ENCODE measurements at places on chromosomes 1 and 21.

GRCh38 chr1:212944229-212944901 lies 6.0 kb upstream of the VASH2 start:
- no peak for DNase-seq

DNA sequence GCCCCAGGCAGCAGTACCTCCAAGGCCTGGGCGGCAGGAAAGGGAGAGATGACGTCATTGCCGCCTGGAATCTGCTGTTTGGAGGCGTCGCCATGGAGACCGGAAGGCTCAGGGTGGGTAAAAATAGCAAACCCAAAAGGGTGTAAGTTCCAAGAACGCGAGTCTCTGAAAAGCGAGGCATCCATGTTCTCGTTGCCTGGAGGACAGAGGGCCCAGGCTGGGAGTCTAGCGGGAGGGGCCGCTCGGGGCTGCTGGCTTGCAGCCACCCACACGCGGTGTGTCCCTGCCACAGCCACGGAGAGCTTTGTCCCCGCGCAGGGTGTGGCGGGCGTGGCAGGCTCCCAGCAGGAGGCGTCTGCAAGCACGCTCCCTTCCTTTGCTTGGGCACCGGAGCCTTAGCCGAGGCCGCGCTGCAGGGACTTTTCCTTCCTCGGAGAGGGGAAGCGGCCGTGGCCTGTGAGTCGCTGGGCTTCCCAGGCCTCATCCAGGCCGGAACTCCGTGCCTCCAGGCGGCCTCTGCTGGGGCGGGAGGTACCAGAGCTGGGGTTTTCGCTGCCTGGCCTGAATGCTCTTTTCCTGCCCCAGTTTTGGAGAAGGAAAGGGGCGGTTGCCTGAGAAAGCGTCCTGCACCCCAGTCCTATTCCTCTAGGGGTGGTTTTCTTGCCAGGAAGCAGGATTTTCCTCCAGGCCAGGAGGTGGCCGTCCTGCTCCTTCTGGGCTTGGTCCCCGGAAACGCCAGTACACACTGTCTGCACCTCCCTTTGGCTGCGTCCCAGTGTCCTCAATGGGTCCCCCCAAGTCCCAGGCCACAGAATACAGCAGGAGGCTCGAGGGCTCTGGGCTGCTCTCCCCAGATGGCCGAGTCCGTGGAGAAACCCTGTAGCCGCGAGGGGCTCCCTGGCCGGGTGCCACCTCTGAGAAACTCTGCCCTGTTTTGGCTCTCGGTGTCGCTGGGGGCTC lies 15.3 kb upstream of the SKI start:
- DNase-seq = peak; percentile 86

DNA sequence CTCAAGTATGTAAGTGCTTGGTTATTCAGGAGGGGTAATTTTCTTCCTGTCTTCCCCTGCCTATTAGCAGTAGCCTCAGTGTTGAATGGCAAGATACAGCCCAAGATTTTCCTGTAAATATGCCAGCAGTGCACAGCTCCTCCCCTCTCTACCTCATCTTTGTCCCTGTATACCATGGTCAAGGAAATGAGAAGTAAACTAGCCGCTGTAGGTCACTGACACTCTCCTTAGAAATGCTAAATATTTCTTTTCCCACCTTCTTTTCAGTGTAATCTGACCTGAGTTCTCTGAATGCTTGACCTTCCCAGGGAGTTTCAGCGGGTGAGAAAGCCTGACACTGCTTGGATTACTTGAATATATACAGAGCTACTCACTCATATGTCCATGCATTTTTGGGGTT lies 84.1 kb upstream of the ZNF326 start:
- peak; percentile 64 for DNase-seq

- DNase-seq = peak; percentile 99
Observed at GRCh38 chr1:94325377-94326302, 88.3 kb upstream of the ARHGAP29 start.

- no peak for DNase-seq
Observed at GRCh38 chr1:204390751-204391466, 20.7 kb downstream of the PPP1R15B start.

GRCh38 chr1:235617808-235618207 lies 31.8 kb downstream of the GNG4 start:
- DNase-seq = peak; percentile 41

DNA sequence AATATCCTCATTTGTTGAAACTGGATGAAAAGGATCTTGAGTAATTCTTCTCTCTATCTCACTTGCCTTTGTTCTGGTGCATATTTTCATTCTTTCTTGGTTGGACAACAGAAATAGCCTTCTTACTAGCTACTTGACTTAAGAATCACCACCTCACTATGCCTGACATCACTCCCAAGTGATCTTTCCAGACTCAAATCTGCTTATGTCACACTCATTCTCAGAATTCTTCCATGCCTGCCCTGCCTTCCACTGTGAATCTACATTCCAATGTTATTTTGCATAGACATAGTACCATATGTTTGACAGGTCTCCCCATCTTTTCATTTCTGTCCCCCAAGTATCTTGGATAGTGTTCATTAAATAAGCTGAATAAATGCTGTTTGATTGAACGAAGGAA lies 78.5 kb upstream of the DPYD start:
- DNase-seq = peak; percentile 97

DNA sequence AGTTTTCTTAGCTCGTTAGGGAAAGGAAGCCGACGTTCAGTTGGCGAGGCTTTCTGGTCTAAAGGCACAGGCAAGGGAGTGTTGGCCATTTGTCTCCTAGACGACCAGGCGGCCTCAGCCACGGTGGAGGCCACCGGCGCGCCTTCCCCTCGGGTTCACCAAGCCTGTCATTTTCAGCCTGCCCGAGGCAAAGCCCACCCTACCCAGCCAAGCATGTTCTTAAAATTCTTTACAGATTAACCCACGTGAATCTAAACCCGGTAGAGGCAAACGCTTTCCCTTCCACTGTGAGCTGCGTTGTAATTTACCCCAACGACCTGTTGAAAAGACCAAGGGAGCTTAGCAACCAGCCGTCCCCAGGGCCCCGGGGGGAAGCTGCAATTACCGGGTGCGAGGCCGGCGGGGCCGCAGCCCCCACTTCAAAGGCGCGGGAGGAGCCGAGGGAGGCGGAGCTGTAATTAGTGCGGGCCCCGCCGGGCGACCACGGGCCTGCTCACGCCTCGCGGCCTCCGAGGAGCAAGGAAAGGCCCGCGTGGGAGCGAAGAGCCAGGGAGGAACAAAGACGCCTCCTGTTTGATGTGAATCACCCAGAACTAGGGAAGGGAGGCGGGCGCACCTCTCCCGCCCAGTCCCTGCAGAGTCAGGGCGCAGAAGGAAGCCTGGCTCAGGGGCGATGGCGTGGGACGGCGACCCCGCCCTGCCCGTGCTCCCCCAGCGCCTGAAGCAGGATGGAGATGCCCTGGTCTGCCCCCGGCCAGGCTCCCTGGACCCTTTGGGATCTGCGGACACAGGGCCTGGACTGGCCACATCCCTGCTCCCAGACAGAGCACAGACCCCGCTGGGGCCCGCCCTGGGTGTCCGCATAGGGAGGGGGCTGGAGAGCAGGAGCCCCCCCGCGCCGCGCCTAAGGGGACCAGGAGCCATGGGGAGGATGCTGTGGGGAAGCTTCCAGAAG lies 12.1 kb upstream of the TSPEAR start:
- no peak for DNase-seq

GRCh38 chr1:183363972-183364371 lies 54.2 kb downstream of the NMNAT2 start:
- no peak for DNase-seq

- DNase-seq = no peak
Observed at GRCh38 chr1:227950735-227951346, 3.1 kb upstream of the WNT9A start.

DNA sequence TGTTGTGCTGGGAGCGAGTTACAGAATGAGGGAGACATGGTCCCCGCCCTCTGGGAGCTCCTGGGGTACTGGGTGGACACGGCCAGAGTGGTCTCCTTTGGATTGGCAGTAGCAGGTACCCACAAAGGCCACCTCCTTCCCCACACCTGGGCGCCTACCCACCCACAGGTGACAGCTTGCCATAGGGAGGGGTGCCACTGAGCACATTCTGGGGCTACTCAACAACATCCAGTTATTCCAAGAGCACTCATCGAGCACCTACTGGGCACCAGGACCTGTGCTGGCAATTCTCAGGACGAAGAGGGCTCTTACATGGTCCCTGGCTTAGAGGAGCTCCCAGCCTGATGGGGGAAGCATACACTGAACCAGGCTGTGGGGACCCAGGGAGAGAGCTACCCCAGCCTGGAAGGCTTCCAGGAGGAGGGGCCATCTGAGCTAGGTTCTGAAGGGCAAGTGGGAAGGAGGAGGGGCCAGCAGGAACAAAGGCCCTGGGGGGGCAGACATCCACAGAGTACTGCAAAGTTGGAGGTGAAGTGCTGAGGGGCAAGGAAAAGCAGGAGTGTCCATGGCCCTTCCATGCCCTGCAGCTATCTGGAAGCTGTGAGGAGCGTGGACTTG lies 22.0 kb downstream of the MRPL37 start:
- DNase-seq = no peak

DNA sequence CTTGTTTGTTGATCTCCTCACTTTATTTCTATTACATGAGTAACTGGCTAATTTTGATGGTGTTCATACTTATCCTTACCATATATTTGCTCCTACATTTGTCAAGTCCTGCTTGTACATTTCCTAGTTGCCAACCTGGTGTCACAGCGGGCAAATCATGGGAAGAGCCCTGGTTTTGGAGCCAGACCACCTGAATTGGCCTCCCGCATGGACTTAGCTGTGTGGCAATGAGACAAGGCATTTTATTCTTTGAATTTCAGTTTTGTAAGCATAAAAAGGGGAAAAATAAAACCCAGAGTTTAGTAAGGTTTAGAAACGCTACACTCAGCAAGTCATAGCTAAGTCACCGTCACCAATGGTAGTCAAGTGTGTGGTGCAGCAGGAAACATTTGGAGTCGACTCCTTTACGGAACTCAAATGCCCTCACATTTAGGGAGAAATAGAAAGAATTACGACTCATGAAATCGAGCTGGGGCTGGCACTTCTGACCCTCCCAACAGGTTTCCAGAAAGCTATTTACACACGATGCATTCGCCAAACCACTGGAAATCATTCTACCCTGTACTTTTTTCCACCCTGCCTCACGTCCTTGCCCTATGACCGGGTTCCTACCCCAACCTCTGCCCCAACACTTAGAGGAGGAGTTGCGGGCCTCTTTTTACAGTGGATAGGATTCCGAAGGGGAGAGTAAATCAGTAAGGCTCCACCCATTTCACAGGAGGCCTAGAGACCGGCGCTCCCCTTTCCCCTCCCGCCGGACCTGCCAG lies 492 bp upstream of the PGM1 start:
- no peak for DNase-seq

GRCh38 chr1:165073185-165074007 lies 283.1 kb downstream of the LMX1A start:
- DNase-seq = peak; percentile 5

- DNase-seq = no peak
Observed at GRCh38 chr1:71656902-71657301, 576.1 kb upstream of the ZRANB2 start.

DNA sequence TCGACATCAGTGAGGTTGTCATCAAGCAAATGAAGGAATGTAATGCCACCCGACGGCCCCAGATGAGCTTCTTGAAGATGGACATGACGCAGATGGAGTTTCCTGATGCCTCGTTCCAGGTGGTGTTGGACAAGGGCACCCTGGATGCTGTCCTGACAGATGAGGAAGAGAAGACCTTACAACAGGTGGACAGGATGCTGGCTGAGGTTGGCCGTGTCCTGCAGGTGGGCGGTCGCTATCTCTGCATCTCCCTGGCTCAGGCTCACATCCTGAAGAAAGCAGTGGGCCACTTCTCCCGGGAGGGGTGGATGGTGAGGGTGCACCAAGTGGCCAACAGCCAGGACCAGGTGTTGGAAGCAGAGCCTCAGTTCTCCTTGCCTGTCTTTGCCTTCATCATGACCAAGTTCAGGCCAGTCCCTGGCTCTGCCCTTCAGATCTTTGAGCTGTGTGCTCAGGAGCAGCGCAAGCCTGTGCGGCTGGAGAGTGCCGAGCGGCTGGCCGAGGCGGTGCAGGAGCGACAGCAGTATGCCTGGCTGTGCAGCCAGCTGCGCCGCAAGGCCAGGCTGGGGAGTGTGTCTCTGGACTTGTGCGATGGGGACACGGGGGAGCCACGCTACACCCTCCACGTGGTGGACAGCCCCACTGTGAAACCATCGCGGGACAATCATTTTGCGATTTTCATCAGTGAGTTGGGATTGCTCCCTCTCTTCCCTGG lies 2.5 kb downstream of the METTL13 start:
- DNase-seq = no peak

- no peak for DNase-seq
Observed at GRCh38 chr1:219000631-219001030, 173.0 kb upstream of the LYPLAL1 start.

DNA sequence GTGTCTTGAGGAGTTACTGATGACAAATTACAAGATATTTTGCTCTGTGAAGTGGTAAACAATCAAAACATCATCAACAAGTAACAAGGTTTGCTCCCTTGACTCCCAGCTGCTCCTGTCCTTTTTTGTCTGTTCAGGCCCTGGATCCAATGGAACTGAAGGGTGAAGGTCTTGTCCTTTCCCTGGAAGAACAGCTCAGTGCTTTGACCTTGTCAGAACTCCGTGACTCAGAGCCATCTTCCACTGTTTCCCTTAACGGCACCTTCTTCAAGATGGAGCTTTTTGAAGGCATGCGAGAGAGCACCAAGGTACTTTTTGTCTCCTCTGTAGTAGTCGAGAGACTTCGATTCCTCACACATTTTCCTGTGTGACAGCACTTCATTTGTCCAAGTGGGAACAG lies 29.0 kb downstream of the TRIM45 start:
- DNase-seq = no peak

- no peak for DNase-seq
Observed at GRCh38 chr1:42179275-42179674, 14.7 kb upstream of the GUCA2A start.

GRCh38 chr1:230401101-230401500 lies 25.0 kb downstream of the PGBD5 start:
- no peak for DNase-seq

- no peak for DNase-seq
Observed at GRCh38 chr1:191536791-191537429, 621.4 kb upstream of the RGS18 start.

DNA sequence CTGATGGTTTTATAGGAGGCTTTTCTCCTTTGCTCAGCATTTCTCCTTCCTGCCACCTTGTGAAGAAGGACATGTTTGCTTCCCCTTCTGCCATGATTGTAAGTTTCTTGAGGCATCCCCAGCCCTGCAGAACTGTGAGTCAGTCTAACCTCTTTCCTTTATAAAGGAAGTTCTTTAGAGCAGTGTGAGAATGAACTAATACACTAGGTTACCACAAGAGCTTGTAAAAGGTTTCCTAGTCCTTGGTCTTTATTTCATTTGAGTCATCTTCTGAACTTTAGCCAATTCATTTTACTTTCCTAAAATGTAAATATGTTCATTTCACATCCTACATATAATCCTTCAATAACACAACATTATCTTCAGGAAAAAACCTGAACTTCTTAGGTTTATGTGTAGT lies 365.3 kb downstream of the HHIPL2 start:
- DNase-seq = no peak

- DNase-seq = no peak
Observed at GRCh38 chr1:20821466-20821865, 34.4 kb upstream of the HP1BP3 start.

Measured in non-pigmented ciliary epithelial cell (primary cell).